Fibroblast of the conjunctiva (primary cell): ENCODE measurements at places on chromosomes 7 and 10.
A peak's percentile ranks its signal among the peaks of the same experiment; 100 is the strongest.

GRCh38 chr10:77219046-77219445, 418.6 kb downstream of the KCNMA1 start:
- DNase-seq: no peak

DNA sequence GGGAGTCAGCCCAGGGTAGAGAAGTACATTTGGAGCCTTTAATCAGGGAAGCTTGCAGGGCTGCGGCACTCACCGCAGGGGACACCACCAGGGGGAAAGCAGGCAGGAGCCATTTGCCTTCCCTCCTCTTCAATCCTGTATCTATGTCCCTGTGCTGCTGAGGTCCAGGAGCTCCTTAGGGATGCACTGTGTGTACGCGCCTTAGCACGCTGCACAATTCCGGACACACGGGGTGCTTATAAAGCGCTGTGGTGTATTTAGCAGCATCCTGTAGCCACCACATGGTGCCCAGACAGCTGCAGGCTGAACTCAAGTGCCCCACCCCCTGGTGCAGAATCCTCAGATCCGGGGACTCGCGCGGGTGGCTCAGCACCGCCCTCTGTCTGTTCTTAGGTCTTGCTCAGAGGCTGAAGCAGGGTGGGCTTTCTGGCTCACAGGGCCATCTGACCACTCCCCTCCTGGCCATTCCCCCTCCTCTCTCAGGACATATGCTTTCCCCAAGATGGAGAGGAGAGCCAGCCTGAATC, 421.4 kb downstream of the SDK1 start:
- peak; percentile 13 for DNase-seq

DNA sequence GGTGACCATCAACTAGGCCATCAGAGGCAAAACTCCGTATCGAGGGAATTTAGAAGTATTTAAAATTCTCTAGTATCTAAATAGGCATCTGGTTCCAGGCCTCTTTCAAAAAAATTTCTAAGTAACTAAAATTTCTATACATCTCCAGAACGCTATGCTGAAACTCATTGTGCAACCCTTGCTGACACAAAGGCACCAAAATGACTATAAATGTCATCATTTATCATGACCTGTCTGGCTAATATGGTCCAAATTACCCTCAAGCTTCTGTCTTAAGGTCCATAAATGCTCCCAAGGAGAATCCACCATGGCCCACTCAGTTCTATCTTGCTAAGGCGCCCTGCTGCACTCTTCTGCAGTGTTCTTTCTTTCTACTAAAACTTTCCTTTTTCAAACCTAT, 16.2 kb downstream of the STEAP4 start:
- DNase-seq: no peak

- no peak for DNase-seq
These were observed 10.1 kb downstream of the ITGB8 start for GRCh38 chr7:20340839-20341238.

DNA sequence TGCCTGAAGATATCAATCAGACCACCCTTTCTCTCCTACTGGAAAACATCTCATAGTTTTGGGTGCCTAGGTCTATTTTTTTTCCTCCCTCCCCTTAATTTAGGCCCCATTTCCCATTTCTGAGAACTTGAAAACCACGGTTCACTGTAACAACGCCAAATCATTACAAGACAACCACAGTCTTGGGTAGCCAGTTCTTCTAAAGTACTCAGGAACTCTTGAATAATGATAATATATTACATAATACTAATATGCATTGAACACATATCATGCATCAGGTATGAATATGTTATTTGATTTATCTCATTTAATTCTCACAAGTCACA, 185.1 kb upstream of the ADO start:
- no peak for DNase-seq

DNA sequence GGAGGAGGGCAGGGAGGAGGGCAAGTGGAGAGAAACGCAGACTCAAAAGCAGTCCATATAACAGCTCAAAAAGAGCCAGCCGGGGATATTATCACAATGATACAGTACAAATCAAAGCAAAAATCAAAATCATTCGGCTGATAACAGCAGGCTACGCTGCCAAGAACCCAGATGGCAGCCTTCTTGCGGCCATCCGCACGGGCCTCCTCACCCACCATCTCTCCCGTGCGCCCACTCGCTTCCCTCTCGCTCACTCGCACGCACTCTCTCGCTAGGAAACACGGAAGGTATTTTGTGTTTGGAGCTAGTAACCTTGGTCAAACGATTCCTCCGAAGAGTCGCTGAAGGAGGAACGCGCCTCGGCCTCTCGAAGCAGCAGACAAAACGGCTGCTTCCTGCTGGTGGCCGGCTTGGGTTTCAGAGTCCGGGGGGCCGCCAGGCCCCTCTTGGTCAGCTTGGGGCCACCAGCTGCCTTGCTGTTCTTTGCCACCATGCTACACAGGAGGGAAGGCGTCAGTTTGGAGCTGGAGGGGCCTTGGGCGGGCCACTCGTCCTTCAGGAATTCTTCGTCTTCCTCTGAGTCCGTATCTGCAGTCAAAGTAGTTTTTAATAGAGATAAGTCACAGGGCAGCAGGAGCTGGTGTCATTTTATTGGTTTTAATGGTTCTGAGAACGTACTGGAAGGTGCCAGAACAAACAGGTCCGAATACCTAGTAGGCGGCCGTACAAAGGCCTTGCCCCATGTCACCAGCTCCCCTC, 68.9 kb downstream of the SLC29A4 start:
- no peak for DNase-seq

DNA sequence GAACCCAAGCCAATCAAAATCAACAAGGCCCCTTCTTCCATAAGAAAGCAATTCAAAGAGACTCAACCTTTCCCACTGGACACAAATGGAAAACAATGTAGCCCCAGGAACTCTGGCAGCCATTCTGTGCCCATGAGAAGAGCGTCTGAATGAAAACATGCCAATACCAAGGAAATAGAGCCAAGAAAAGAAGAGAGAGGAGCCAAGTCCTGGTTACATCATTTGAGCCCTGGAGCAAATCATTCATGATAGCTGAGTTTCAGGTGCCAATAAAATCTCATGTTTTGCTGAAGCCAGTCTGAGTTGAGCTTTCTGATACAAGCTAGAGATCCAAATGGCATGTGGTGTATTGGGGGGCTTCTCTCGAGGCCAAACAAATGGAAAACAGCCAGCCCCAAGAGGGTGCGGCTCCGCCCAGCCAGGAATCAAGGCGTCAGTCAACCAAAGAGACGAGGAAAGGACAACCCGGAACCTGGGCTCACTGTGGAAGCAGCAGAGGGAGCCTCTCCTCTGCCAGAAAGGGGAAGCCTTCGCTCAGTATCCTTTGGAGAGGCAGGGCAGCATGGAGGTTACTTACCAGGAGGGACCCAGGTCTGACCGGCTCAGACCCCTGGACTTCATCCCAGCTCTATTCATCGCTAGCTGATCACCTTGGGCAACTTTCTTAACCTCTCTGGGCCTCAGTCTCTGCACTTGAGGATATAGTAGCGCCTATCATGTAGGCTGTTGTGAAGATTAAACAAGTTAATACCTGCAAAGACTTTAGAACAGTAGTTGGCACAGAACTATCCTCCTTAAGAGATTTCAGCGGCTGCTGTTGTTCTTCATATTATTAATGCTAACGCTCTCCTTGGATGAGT, 61.8 kb downstream of the OAT start:
- DNase-seq: peak; percentile 5

GRCh38 chr10:34319197-34319846, 495.8 kb downstream of the PARD3 start:
- DNase-seq: peak; percentile 95

DNA sequence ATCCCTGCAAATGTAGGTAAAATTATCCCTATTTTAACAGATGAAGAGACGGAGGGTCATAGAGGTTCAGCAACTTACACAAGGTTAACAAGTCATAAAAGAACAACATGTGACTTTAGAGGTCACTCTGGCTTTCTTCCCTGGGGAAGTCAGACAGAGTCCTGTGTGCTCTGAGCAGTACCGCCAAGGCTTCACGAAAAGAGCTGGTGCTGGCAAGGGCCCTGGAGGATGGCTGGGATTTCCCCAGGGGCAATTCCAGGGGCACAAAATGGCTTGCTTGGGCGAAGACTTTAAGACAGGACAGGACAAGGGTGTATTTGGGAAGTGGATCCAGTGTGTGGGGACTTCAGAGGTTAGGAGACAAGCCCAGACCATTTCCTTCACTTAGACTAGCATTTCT, 144.1 kb downstream of the PIP4K2A start:
- DNase-seq: no peak

- no peak for DNase-seq
These were observed 16.9 kb downstream of the OLAH start for GRCh38 chr10:15060638-15061037.

DNA sequence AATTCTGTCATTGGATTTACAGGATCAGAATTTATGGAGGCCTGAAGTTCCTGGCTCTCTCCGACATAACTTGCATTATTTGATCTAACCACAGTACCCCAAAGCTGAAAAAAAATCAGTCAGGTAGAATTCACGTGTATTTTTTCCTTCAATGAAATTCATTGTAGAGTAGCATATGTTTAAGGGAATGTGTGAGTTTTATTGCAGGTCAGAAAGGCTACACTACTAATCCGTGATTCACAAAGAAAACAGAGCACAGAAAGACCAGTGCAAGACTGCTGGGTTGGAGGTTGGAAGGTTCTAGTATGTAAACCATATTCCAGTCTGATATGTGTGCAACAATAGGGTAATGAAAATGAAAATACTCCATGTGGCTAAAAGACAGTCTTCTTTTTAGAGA, 247.0 kb upstream of the FERD3L start:
- no peak for DNase-seq

DNA sequence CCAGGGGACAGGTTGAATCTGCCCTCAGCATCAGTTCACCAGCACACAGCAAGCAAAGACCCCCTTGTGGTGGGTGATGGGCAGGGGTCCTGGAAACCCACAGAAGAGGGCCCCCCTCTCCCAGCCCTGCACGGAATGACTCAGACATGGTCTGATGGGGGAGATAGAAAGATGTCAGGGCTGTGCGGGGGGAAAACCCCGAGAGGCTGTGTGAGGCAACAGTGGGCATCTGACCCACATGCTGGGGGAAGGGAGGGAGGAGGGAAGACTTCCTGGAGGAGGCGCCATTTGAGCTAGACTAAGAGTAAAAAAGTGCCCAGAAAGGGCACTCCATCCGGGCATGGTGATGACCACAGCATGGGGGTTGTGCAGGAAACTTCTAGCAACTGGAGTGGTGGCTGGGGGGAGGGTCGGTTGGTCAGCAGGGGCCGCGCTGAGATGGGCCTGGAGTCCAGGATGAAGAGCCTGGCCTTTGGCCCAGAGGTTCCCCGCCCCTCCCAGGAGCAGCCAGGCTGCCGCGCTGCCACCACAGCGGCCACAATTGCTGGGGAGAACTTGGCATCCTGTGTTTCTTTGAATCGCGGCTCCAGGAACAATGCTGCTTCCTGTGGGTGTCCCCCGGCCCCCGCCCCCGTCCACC, 2.5 kb downstream of the LFNG start:
- no peak for DNase-seq

- DNase-seq: no peak
These were observed 193.8 kb downstream of the SNX10 start for GRCh38 chr7:26485367-26485934.

DNA sequence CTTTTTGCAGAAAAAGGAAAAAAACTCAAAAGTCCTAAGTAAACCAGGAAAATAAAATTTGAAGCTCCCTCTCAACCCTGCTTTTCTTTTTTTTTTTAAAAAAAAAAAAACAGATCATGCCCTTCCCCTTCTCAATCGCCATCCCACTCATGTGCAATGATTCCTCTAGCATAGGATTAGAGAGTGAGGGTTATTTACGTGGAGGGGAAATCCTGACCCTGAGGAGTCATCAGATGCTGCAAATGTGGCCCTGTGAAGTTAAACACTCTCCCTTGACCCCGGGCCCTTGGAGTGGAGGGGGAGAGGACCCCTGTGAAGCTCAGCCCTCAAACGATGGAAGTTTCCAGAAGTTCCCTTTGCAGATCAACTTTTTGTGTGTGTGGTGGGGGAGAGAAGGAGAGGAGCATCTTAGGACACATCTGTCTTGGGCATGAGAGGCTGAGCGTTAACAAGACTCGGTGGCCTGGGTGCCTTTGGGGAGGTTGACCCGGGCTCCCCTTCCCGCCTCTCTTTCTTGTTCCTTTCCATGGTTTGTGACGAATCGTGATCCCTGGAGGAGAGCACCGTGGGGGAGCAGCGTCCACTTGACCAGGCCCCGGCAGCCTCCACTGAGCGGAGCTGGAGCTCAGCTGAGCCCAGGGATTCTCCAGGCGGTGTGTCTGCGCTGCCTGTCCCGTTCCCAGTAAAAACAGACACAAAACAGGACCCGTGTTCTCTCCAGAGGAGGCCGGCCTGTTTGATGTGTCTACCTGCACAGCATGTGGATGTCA, 1.5 kb upstream of the SHH start:
- no peak for DNase-seq

- no peak for DNase-seq
These were observed 14.6 kb downstream of the FAM149B1 start for GRCh38 chr10:73182568-73182967.

DNA sequence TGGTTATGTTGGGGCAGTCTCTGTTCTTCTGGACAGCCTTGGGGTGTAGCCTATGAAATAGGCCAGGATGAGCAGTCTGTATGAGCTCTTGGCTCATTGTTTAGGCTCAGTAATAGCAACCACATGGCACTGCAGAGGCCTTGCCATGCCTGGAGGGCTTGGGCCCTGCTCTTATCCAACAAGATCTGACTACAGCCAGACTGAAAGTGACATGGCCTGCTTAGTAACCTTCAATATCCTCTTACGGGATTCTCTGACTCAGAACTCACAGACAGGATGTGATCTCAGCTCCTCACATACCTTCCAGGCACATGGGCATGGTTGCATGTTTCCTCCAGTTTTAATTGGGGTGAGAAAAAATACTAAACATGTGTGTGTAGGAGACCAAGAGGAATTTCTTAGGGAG, 289.3 kb downstream of the PTEN start:
- DNase-seq: peak; percentile 92

DNA sequence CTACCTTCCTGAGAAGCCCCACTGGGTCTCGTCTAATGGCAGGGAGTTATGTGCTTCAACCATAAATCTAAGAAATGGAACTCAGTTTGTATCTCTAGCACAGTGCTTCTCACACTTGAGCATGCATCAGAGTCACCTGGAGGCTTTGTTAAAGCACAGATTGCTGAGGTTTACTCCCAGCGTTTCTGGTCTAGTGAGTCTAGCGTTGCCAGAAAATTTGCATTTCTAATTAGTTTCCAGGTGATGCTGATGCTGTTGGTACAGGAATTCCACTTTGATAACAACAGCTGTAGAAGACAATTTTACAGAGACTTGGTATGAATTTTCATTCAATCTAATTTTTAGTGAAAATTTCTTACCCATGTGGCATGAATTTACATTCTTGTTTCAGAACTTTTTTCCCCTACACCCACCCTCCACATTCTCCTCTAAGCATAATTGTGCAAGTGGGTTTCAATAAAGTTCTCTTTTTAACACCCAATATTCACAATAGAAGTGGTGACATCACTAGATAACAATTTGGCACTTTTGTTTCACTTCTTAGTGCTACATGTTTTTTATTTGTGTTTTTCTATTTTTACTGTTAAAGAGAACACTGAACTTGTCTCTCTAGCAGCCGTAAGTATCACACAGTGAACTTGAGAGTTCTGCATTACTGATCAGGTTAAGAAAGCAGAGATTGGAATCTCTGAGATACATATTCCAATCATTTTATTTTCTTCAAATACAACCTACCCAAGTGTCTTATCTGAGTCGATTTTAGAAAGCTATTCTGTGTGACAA, 48.4 kb upstream of the BET1 start:
- DNase-seq: no peak
